ENCODE measurements at places on chromosomes 1 and 21. TPM values are rescaled to one million over a fixed set of nuclear protein-coding genes. Genes with fewer than 3 reads are reported as not detected.

DNA sequence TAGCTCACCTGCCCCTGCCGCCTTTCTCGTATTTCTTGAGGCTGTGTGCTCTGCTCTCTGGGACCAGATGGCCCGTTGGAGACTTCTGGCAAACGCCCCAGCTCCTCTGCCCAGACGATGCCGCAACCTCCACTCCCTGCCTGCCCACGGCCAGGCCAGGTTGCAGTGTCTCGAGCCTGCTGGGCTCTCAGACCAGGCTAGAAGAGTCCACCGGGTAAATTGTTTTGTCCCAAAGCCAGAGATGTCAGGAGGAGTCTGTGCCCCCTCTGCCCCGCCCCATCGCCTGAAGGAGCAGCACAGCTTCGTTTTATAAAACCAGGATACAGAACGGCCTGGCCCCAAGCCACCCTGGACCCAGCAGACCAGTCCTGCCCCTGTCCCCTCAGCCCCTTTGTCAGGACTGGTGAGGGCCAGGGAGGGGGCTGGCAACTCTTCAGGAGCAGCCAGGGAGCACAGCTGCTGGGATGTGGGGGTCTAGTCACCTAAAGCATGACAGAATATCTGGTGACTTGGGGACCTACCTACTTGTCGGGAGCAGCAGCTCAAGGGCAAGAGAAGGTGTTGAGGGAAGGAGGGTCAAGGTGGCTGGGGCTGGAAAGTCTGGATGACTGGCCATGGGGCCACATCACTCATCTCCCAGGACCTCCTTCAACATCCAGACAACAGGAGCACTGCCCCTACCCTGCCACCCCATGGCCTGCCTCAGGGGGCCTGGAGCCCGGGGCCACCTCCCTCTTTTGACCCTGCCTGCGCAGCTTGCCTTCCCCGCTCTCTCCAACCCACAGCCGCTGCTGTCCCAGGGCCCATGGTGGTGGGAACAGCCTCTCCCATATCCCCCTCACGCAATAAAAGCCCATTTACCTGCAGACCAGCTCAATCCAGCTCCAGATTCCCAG is 33.9 kb upstream of the LBR start:
- no peaks in the 10 kb centered on the region for H3K27me3 ChIP-seq
- H3K4me3 ChIP-seq = no peak overlapping the region
- H3K4me1 ChIP-seq = peaks cover 30% of the 10 kb centered on the region
- no peak overlapping the region for H3K27ac ChIP-seq

- H3K27ac ChIP-seq = no peak overlapping the region
- H3K4me3 ChIP-seq = no peak overlapping the region
- no peaks in the 10 kb centered on the region for H3K4me1 ChIP-seq
- H3K36me3 ChIP-seq = no peaks in the 10 kb centered on the region
- H3K27me3 ChIP-seq = peaks cover 2% of the 10 kb centered on the region
- DNase-seq = no peak
Observed at GRCh38 chr1:160625725-160626498, 20.9 kb downstream of the SLAMF1 start.

- no peak for DNase-seq
- H3K27me3 ChIP-seq = no peaks in the 10 kb centered on the region
- H3K4me3 ChIP-seq = no peak overlapping the region
- H3K36me3 ChIP-seq = no peaks in the 10 kb centered on the region
- H3K4me1 ChIP-seq = peaks cover 26% of the 10 kb centered on the region
Observed at GRCh38 chr1:203509135-203509534, 15.2 kb downstream of the OPTC start.

DNA sequence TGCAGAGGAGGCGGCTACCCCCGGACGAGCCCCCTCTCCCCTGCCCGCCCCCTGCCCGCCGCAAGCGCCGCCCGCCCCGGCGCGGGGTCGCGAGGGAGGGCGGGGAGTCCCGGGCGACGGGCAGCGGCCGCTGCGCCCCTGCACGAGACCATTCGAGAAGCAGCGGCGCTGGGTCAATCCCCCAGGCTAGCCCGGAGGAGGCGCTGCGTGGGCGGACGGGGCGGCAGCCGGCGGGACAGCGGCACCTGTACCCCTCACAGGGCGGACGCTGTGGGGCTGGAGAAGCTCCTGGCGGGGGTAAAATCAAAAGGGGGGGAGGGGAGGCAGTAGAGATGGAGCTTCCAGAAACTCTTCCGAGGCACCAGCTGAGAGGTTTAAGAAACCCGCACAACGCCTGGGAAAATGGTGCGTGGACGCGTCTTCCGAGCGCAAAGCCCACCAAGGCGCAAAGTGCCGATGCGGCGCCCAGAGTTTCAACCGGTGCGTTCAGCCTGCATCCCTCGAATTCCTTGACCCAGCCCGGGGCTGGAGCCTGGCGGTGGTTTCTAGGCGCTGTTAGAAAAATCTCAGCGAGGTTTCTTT is at the start of gene PLPPR5:
Gene PLPPR5 (minus strand): TSS at position 1 of the 582 bp plus-strand sequence. CDS start 190 bp downstream, outside the sequence.
- H3K4me3 ChIP-seq = no peak within 1 kb of the TSS
- H3K27ac ChIP-seq = no peak within 1 kb of the TSS
- no peaks in the 10 kb centered on the region for H3K36me3 ChIP-seq
- H3K4me1 ChIP-seq = no peaks in the 10 kb centered on the region
- peaks cover 60% of the 10 kb centered on the region for H3K27me3 ChIP-seq

DNA sequence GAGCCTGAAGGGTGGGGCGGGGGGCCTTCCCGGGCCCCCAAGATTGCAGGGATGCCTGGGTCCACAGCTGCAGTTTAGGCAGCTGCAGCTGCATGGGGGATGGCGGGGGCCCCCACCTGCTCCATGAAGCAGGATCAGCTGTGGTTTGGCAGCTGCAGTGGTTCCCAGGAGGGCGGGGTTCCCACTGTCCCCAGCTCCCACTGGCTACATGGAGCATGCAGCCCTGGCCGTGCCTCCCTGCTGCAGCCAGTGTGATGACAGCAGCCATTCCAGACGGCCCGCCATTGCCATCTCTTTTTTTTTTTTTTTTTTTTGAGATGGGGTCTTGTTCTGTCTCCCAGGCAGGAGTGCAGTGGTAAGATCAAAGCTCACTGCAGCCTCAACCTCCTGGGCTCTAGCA is 992 bp upstream of the C1QA start:
- H3K4me3 ChIP-seq = no peak overlapping the region
- H3K4me1 ChIP-seq = no peaks in the 10 kb centered on the region
- H3K27ac ChIP-seq = no peak overlapping the region
- H3K27me3 ChIP-seq = no peaks in the 10 kb centered on the region
- no peaks in the 10 kb centered on the region for H3K36me3 ChIP-seq

DNA sequence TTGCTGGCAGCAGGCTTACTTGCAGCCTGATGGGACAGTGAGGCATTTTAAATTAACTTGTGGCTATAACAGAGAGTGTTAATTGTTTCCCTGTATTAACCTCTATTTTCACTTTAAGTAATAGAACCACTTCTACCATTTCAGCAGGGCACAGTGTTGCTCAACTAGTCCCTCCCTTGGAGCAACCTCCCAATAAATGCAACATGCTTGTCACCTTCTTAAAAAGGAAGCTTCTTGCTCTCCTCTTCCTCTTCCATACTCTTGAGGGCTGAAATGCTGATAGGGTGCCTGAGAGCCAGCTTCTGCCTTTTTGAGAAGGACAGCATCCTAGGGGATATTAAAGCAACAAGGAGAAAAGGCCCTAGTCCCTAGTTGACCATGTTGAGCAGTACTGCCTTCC is 52.1 kb downstream of the C4BPA start:
- no peaks in the 10 kb centered on the region for H3K4me1 ChIP-seq
- no peak overlapping the region for H3K27ac ChIP-seq
- DNase-seq = no peak
- no peaks in the 10 kb centered on the region for H3K36me3 ChIP-seq
- H3K4me3 ChIP-seq = no peak overlapping the region
- no peaks in the 10 kb centered on the region for H3K27me3 ChIP-seq

DNA sequence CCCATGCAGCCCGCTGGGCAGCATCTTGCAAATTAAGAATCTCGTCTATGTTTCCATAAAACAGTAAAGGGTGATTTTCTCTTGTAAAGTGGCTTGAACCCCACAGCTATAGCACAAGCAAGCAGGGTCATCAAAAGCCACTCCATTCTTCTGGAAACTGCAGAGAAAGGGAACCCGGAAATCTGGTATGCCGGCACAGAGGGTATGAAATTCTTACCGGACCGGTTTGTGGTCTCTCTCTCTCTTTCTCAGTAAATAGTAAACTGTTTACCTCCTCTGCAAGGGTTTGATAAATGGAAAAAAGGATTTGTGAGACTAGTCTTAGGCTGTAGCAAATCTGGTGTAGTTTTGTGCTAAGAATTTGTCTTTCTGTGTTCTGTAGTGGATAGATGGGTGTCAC is 2.7 kb upstream of the ADSS2 start:
- no peak overlapping the region for H3K4me3 ChIP-seq
- no peaks in the 10 kb centered on the region for H3K27me3 ChIP-seq
- no peak overlapping the region for H3K27ac ChIP-seq
- peaks cover 3% of the 10 kb centered on the region for H3K4me1 ChIP-seq
- peak; percentile 56 for DNase-seq

DNA sequence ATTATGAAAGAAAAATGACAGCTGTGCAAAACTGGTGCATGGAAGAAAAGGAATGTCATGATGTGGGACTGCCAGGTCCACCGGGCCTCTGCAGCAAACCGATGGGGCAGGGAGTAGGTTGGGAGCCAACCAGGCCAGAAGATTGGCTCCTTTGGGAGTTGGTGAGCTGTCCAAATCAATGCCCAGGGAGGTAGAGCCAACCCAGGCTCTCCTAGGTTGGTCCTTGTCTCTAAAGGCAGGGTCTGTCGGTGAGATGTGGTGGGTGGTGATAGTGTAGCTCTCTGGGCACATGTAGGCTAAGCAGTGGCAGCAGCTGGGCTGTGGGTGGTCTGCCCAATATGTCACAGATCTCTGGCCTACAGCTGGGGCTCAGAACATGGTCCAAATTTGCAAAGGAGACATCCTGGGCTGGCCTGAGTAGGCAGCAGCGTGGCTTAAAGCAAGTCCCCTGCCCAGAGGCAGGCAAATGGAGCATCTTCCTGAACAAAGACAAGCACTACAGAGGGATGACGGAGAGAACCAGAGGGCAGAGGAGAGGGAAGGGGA is 61.2 kb upstream of the PRDX6 start:
- H3K4me3 ChIP-seq = no peak overlapping the region
- H3K27ac ChIP-seq = no peak overlapping the region
- DNase-seq = no peak
- no peaks in the 10 kb centered on the region for H3K27me3 ChIP-seq
- peaks cover 2% of the 10 kb centered on the region for H3K4me1 ChIP-seq

DNA sequence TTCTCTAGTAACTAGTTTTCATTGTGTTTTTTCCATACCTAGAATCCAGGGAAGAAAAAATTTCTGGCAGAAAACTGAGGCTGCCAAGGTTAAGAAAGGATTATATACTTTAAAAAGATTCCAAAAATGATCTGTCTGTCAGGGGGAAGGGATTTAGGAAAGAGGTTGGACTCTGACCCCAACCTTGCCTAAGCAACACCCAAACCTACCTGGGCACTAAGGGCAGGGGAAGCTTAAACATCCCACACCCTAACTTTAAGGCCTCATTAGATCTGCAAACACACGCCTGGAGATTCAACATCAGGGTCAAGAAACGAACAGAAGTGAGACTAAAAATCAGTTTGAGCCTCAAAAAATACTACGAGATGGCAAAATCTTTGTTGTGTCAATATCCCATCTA is 19.4 kb downstream of the KDM5B start:
- H3K4me1 ChIP-seq = peaks cover 3% of the 10 kb centered on the region
- no peaks in the 10 kb centered on the region for H3K27me3 ChIP-seq
- H3K36me3 ChIP-seq = no peaks in the 10 kb centered on the region
- H3K4me3 ChIP-seq = no peak overlapping the region
- no peak for DNase-seq
- H3K27ac ChIP-seq = no peak overlapping the region

- peaks cover 12% of the 10 kb centered on the region for H3K4me1 ChIP-seq
- no peak overlapping the region for H3K4me3 ChIP-seq
- peak; percentile 39 for DNase-seq
- H3K36me3 ChIP-seq = no peaks in the 10 kb centered on the region
Observed at GRCh38 chr1:235275223-235275622, 52.8 kb downstream of the ARID4B start.

DNA sequence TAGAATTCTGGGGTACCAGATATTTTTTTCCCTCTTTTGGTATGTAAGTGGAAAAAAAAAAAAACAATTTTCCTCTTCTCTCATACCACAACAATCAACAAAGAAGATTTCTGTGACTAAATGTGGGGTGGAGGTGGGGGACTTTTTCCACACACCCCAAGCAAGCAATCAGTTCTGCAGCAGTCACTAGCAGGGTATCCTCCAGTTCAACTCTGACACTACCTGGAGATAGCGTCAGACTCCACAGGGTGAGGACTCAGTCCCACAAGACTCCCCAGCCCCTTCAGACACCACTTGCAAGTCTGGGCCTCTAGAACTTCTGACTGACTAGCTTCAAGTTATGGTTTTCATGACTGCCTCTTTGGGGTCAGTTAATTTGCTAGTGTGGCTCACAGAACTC is 6.2 kb downstream of the DHX9 start:
- no peak overlapping the region for H3K27ac ChIP-seq
- no peaks in the 10 kb centered on the region for H3K27me3 ChIP-seq
- no peaks in the 10 kb centered on the region for H3K4me1 ChIP-seq
- DNase-seq = no peak
- no peak overlapping the region for H3K4me3 ChIP-seq

DNA sequence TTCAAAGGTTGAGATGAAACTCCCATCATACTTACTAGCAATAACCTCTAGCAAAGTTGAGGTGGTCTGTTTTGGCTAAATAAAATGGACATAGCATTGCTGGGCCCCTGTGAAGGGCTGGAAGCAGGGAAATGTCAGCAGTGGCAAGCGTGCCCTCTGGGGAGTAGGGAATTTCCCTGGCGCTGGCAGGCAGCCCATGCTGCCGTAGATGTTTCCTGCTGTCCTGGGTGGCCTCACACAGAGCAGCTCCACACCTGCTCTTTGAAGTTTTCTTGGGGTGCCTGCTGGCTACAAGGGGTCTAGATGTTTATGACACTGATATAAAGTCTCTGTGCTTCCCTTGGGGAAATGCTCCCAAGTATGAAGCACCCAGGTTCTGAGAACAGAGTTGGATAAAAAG is 30.2 kb downstream of the ADARB1 start:
- H3K4me1 ChIP-seq = peaks cover 15% of the 10 kb centered on the region
- H3K27me3 ChIP-seq = no peaks in the 10 kb centered on the region
- no peak for DNase-seq
- no peak overlapping the region for H3K4me3 ChIP-seq

DNA sequence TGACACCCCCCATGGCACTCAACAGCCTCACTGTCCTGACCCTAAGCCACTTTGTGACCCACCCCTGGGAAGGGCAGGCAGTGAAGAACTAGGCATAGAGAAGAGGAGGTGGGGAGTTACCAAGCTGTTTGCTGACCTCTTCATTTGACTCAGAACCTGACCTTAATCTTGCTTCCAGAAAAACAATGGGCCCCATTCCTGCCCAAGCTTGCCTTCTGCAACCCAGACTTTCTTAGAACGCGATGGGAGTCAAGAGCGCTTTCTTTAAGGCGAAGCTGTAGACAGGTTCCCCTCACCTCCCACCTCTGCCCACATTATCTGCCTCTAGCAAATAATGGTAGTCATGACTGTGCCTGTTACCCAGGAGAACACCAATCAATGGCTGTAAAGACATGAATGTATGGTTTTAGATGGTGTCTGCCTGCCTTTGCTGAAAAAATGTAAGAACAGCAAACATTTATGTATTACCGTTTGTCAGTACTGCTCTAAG is 8.2 kb upstream of the CBR3 start:
- no peaks in the 10 kb centered on the region for H3K4me1 ChIP-seq
- no peak overlapping the region for H3K27ac ChIP-seq
- H3K4me3 ChIP-seq = no peak overlapping the region

- H3K4me3 ChIP-seq = no peak overlapping the region
- DNase-seq = no peak
- H3K4me1 ChIP-seq = no peaks in the 10 kb centered on the region
- H3K36me3 ChIP-seq = peaks cover 30% of the 10 kb centered on the region
- H3K27me3 ChIP-seq = no peaks in the 10 kb centered on the region
Observed at GRCh38 chr1:9731561-9731960, 80.0 kb downstream of the PIK3CD start.

The CELA2A gene
- total RNA-seq = not detected

The LENEP gene
- not detected for total RNA-seq

The GPX7 gene
- total RNA-seq = 7.3 TPM

The TOE1 gene
- total RNA-seq = 10.9 TPM

The RGS2 gene
- total RNA-seq = 83.3 TPM

The VN1R5 gene
- not detected for total RNA-seq

All from lung (tissue), 17 donors.